Daoy (cell line): ENCODE measurements at places on chromosomes 5 and 9. TPM values are rescaled to one million over a fixed set of nuclear protein-coding genes. Genes with fewer than 3 reads are reported as not detected.

The C5orf58 gene
- total RNA-seq, result not detected in 2 replicates

The FOXD4L4 gene
- total RNA-seq, result 0.18 and 0.34 TPM in 2 replicates

The BHMT2 gene
- total RNA-seq, result 3.4 and 8.0 TPM in 2 replicates

DNA sequence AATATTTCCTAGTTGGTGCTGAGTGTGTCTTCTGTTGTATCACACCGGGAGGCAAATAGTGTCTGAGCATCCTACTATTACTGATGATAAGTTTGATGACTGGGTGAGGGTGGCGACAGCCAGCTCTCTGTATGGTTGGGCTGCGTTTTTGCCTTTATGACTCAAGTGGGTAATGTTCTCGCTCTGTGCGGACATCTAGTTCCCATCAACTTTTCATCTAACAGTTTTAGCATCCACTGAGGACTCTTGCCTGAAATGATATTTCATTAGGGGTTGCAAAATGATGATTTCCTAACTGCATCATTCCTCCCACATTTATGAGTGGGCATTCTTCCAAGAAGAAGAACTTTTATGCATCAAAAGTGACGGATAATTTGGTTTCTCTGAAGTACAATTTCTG lies 26.5 kb downstream of the HMCN2 start:
- no peak for DNase-seq

DNA sequence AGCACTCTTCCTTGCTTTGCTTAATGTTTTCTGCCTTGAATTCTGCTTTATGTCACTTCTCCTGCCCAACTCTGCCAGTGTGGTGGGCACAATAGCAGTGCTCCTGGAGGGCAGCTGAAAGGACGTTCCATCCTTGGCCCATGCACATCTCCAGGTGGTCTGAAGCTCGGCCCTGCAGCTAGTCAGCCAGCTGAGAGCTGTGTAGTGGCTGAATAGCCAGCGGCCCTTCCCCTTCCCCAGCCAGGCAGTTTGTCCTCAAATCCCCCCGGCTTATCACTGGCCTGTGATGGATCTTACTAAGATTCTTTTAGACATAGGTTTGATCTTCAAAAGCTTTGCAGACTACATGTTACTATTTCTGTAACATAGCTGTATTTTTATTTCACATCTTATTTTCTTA lies 42.7 kb upstream of the ANGPTL2 start:
- no peak for DNase-seq

- no peak for DNase-seq
These were observed 123.4 kb downstream of the OLFM1 start for GRCh38 chr9:135210676-135211523.

- DNase-seq, result peak; percentile 52
These were observed 13.2 kb downstream of the PTGS1 start for GRCh38 chr9:122383992-122384461.

DNA sequence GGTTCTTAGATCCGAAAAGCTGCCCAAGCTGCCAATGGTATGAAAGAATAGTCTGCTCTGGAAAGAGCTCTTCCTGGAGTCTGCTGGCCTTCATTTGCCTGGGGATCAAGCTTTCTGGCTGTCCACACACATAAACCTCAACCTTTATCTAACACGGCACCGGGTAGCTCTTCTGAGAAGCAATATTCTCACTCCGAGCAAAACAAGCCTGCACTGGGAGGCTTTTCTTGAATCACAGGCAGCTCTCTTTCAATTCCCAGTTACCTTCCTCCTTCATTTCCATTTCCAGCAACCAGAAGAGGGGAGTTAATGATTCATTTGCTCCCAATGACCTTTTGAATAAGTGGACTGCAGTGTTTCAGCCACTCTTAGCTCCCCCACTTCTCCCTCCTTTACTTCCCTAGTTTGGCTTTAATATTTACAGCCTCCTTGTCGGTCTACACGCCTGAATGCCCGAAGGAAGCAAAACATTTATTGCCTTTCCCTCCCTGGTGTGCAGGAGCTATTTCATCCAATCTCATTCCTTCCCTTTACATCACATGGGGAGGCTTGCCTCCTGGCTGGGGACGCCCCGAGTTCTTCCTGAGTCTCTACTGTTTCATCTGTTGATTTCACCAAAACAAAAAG lies 187.1 kb downstream of the ARHGEF28 start:
- no peak for DNase-seq

GRCh38 chr5:119361594-119362125 lies 5.8 kb downstream of the TNFAIP8 start:
- no peak for DNase-seq

DNA sequence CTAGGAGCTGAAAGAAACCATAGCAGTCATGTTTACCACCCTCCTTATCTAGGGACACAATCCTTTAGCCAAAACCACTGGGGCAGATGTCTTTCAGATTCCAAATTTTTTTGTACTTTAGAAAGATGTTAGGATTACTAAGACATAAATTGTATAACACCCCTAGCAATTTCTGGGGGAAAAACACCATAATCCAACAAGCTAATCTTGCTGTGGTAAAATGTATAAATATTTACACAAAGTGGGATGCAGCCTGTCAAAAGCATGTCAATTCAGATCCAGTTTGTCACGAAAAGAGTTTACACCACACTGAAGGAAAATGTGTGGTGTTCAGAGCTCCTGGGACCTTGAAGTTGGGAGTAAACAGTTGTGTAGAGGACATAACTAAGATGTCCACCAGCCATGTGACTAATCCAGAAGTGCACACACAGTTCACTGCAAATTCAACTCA lies 274.3 kb downstream of the ADAMTSL1 start:
- no peak for DNase-seq

GRCh38 chr9:19416143-19416542 lies 7.3 kb downstream of the ACER2 start:
- no peak for DNase-seq

GRCh38 chr9:10678010-10678409 lies 65.2 kb upstream of the PTPRD start:
- DNase-seq, result peak; percentile 9

DNA sequence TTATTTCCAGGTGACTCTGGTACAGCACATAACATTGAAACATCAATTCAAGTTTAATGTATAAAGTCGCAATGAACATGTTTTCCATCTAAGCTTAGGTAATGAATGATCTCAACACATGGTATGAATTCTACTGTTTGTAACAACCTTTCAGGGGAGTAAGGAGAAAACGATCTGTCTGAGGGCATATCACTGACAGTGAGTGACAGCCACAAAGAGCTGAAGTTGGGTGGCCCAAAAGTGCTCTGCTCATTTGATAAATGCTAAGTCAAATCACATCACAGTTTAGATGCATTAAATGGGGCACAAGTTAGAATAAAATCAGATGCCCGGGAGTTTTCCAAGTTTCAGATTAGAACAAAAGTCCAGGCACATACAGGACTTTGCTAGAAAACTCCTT lies 1.2 kb downstream of the FANCC start:
- no peak for DNase-seq

DNA sequence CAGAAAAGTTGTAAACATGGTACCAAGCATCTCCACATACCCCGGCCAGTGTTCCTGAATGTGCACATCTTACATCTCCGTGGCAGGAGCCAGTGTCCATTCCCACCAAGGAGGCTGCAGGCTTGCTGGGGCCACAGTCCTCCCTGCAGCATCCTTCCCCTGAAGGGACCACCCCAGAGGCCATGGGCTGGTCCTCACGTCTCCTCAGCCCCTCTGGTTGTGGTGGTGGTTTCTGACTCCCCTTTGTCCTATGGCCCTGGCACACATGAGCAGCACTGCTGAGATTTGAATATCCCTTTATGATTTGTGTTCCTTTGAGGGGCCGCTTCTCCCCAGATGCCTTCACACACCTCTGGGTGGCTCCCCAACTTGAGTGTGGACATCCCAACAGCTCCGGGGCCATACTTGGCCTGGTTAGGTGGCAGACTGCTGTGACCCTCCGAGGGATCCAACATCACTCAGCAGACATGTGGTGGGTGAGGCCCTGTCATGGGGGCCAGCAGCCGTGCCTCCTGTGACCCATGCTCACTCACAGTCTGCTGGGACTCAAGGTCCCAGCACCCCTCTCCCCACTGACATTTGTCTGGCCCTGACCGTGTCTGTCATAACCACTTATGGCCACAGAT lies 14.3 kb downstream of the PHF2 start:
- no peak for DNase-seq

GRCh38 chr5:149429839-149430721 lies 51.0 kb upstream of the IL17B start:
- no peak for DNase-seq

GRCh38 chr5:25090275-25090674 lies 445.5 kb upstream of the CDH10 start:
- DNase-seq, result no peak
